Germinal center (tissue), 1 donor: ENCODE measurements at places on chromosomes 11 and 22.

DNA sequence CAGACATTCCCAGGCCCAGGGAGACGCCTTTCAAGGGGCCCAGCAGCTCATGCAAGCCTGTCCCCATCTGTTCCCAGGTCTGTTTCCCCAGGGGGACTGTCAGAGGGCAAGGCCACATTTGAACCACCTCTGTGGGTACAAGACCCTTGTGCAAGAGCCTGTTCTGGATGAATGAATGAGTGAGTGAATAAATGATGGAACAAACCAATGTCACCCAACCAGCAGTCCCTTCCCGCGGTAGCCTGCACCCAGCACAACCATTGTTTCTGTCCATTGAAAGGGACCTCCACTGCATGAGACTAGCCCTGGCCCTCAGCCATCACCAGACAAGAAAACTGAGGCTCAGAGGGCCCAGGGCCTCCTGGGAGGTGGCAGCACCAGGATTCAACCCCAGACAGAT is 69.7 kb upstream of the TCF20 start:
- no peak for DNase-seq

DNA sequence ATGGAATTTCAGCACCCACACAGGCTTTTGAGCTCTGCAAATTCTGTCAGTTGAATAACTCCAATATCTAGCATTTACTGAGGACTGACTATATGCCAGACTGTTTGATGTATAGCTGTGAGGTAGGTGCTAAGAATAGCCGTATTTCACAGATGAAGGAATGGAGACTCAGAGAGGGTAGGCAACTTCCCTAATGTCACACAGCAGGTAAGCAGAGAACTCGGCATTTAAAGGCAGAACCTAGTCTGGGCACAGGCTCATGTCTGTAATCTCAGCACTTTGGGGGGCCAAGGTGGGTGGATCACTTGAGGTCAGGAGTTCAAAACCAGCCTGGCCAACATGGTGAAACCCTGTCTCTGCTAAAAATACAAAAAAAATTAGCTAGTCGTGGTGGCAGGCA is 184.1 kb downstream of the BCR start:
- no peak for DNase-seq

DNA sequence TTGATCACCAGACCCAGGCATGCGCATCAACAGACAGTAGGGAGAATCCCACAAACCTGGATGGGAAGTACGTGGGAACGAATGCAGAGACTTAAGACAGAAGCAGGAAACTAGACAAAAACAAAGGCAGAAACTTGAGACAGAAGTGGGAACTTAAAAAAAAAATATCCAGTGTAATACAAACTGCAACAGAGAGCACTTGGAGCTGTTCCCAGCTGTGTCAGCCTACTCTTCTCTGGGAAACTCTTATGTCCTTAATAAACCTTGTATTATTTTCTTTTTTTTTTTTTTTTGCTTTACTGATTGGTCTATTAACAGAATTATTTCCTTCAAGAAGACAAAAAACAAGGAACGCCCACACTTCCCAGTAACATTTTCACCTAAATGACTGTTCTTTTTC is 1818.1 kb upstream of the RAG2 start:
- no peak for DNase-seq

DNA sequence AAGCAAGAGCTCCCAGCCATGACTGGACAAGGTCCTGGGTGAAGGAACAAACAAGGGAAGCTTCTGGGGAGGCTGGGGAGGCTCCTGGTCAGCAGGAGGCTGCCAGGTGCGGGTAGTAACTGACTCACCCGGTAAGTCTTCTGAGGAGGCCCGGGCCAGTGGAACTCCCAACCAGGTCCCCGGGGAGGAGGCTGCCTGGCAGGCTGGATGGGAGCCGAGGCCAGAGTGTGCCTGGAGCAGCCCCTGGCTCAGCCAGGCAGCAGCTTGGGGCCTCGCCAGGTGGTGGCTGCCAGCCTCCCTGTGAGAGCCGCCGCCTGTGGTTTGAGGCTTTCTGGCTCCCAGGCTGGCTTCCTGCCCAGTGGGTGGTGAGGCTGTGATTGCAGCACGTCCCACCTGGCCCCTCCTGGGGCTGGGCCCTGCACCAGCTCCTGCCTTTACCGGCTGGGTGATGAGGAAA is 46.2 kb downstream of the IGF2 start:
- DNase-seq, result no peak

DNA sequence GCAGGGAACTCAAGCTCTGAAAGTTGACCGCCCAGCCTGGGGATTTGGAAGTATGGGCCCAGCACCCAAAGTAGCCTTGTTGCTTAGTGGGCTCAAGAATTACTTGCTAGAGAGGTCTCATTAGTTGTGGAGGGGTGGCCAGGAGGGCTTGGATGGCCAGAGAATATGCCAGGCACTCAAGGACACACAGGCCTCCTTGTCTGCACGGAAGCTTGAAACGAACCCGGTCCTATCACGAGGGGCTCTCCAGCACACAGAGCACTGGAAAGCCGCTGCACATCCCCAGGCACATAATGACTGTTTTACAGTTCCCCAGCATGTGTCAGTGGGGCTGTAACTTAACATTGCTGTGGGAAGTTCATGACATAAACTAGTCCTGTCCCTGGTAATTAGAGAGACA is 55.9 kb downstream of the NAT10 start:
- DNase-seq, result no peak

DNA sequence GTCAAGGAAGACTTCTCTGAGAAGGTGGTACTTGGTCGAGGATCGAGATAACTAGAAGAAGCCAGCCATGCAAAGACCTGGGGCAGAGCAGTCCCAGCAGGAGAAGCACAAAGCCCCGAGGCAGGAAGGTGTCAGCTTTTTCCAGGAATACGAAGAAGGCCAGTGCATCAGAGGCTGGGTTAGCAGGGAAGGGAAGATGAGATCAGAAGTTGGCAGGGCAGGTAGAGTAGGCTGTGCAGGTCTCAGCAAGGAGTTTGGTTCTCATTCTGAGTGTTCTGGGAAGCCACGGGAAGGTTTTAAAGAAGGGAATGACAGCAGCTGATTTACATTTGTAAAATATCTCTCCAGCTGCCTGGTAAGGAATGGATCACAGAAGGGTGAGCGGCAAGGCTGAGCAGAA is 111.3 kb downstream of the TENM4 start:
- no peak for DNase-seq

DNA sequence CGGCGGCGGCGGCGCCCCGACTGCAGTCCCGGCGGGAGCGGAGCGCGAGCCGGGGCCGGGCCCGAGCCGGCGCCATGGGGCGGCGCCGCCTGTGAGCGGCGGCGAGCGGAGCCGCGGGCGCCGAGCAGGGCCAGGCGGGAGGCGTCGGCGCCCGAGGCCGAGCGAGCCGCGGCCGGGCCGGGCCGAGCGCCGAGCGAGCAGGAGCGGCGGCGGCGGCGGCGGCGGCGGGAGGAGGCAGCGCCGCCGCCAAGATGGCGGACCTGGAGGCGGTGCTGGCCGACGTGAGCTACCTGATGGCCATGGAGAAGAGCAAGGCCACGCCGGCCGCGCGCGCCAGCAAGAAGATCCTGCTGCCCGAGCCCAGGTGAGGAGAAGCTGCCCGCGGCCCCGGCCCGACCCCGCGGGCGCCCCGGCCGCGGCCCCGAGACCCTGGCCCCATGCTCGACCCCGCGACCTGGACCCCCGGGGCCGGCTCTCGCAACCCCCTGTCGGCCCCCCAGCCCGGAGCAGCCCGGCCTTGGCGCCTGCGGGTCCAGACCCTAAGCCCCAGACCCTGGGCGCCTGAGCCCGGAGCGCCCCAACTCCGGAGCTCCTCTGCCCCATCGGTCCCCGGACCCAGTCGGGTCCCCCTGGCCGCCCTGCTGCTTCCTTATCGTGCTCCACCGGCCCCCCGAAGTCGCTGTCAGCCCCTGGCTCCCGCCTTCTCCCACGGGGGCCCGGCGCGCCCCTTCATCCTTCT is at the start of gene GRK2:
GRK2 (plus strand) TSS at position 25 of the 739 bp plus-strand sequence; CDS start at position 252, 227 bp downstream.
- peak; percentile 34 for DNase-seq

DNA sequence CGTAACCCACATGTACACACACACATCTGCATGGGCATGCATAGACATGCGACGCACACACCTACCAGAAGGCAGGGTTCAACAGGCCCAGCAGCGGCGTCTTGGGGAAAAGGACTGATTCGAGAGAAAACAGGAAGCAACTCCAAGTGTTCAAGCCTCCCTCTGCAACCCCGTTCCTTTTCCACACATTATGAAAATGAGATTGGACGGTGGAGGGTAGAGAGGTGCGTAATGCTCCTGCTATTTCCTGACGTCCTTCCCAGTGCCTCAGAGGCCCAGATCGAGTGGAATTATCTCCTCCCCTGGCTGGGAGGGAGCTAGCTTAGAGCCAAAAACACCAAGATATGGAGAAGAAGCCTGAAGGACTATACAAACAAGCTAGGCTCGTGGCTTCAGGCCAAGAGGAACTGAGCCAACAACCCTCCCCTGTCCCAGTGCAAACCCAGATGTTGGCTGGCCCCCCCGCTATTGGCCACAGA is 289.2 kb downstream of the MN1 start:
- DNase-seq, result no peak

GRCh38 chr11:59195586-59195985 is 17.1 kb downstream of the MPEG1 start:
- no peak for DNase-seq

DNA sequence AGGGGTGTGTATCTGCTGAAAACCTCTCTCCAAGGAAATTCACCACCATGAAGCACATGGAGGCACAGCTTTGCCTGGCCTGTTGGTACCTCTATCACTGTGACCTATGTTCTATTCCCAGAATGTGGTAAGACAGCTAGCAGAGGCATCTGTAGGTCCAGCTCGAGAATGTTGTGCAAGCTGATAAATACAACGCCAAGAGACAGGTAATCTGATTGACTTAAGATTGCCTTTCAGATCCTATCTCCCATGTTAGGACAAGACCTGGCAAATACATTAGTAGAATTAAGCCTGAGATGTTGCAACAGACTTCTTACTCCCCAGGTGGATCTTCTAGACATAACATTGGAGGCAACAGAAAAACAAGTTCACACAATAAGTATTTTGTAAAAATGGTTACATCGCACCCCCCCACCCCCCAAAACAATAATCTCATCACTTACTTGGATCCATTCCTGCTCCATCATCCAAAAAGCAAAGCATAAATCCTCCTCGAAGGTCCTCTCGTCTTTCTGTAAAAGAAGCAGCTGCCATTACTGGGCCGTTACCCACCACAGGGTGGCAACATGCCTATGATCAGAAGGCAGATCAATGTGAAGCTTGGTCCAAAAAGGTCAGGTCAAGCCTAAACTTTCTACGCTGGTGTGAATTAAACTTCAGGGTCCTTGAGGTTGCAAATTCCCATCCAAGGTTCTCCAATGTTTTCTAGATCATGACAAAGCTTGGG is 18.5 kb downstream of the MORC2 start:
- no peak for DNase-seq

DNA sequence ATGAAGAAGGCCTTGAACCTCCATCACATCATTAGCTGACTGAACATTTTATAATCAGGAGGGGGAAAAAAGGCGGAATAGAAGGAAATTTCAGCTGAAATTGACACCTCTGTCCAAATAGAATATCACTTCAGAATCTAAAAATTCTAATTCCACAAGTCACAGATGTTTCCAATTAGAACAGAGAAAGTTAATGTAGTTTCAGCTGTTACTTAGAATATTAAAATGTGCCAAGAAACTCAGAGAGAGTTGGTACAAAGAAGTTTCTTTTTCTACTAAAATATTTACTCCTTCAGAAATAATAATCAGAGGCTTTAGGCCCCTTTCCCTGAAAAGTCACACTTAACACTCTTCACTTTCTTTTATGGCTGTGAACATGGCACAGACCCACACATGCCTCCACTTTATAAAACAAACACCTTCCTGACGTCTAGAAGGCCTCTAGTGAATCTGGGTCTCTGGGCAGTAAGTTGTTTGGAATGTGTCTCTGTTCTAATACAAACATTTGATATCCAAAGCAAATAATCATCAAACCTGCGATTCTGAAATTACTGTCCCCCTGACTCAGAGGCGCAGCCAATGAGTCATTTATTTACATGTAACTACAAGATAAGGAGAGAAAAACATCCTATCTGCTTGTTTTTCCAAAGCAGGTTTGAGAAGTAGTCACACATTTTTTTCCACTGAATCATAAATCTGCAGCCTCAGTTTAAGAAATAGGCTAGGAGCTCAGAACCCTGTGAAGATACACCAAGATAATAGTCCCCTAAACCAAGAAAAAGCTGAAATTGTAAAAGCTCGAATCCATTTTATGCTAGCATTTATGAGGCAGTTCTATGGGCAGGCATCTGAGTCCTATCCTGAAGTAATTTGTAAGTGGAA is 148.4 kb downstream of the ME3 start:
- no peak for DNase-seq

DNA sequence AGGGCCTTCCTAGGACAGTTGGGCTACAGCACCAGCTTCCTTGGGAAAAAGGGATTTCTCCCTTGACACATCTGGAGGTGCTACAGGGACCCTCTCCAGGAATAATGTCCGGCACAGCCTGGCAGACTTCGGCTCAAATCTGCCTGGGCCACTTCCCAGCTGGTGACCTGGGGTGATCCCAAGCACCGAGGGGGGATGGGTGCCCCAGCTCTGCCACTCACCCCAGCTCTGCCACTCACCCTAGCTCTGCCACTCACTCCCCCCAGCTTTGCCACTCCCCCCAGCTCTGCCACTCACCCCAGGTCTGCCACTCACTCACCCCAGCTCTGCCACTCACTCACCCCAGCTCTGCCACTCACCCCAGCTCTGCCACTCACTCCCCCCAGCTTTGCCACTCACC is 9.9 kb downstream of the OSBPL5 start:
- DNase-seq, result no peak

DNA sequence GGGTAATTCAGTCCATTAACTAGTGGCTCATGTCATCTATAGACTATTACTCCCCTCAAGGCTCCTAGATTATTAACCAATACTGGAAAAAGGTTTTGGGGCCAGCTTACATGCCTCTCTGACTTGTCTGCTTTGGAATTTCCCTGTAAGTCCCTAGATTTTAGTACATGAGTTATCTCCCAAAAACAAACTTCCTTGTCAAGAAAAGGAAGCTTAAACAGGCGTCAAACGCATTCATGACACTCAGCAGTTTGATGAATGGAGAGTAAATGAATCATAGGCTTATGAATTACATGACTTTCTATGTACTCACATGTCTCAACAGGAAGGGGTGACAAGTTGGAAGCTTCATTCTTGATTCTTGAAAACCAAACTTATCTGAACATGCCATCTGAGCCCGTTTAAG is 70.8 kb downstream of the BLID start:
- DNase-seq, result no peak

DNA sequence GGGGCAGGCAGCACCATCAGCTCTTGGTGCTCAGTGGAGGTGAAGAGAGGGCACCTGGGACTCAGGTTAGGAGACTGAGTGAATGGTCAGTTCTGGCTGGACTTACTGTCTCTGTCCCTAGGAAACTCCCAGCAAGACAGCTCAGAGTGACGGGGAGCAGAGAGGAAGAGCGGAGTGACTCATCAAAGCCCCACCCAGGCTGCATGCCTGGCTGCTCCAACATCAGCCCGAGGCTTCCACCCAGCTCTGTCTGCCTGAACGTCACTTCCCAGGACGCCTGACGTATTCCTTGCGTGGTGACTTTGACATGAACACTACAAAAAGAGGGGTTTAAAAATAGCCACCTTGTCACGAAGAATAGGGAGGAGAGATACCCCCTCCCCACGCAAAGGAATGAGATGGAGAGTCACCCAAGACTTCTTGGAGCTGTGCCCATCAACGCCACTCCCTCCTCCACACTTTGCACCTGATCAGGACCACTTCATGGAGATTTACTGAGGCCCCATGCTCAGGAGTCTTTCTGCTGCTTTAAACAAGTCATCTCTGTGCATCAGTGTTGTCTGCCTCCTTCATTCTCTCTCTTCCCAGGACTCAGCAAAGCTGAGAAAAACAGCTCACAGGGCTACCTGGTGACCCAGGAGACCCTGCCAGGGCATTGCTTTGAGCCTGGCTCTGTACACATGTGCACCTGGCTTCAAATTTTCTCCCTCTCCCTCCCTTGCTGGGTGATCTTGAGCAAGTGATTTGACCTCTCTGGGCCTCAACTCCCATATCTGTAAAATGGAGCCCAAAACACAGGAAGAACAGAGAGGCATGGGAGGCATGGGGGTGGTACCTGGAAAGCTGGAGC is 83.1 kb downstream of the MN1 start:
- no peak for DNase-seq
